ENCODE measurements at places on chromosomes 1 and 21. TPM values are rescaled to one million over a fixed set of nuclear protein-coding genes. Genes with fewer than 3 reads are reported as not detected.

PADI4 gene
- total RNA-seq = 0.25 TPM

ZC3H12A gene
- total RNA-seq = 21.5 TPM

CAPN9 gene
- total RNA-seq = not detected

OR2T2 gene
- not detected for total RNA-seq

CD52 gene
- 1,191 TPM for total RNA-seq

HMCN1 gene
- not detected for total RNA-seq

All from T-helper 2 cell treated with Interferon-gamma antibody and Interleukin-4, amounts not matched to agents 100 ng/mL and 5 ng/mL, for 36 hours (primary cell).